Activated naive CD4-positive, alpha-beta T cell treated with anti-CD3 and anti-CD28 coated beads for 36 hours (primary cell): ENCODE measurements at places on chromosomes 11 and 22. TPM values are rescaled to one million over a fixed set of nuclear protein-coding genes. Genes with fewer than 3 reads are reported as not detected.
A peak's percentile ranks its signal among the peaks of the same experiment; 100 is the strongest.

DNA sequence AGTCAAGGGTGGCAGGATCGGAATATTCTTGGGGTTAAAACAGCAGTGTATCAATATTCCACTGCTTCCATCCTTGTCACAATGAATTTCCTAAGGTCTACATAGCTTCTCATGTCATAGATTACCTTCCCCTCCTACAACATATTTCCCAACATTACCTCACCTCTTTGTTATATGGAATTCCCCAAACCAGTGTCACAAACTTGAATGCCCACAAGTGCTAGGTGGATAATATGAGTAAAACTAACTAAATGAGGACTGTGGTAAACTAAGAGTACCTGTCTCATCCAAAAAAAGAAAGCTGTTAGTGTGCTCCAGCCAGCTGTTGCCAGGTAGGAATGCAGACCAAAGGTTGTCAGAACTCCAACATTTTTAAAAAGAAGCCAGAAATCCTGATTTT lies 17.0 kb upstream of the NUCB2 start:
- H3K36me3 ChIP-seq, result no peaks in the 10 kb centered on the region
- no peaks in the 10 kb centered on the region for H3K27me3 ChIP-seq
- DNase-seq, result no peak
- peaks cover 21% of the 10 kb centered on the region for H3K4me1 ChIP-seq
- H3K4me3 ChIP-seq, result no peak overlapping the region

- no peak overlapping the region for H3K4me3 ChIP-seq
- H3K27me3 ChIP-seq, result no peaks in the 10 kb centered on the region
- DNase-seq, result no peak
- peaks cover 81% of the 10 kb centered on the region for H3K4me1 ChIP-seq
- no peak overlapping the region for H3K27ac ChIP-seq
- H3K36me3 ChIP-seq, result peaks cover 24% of the 10 kb centered on the region
These were observed 163.1 kb downstream of the MAML2 start for GRCh38 chr11:96179905-96180304.

- no peak overlapping the region for H3K27ac ChIP-seq
- no peaks in the 10 kb centered on the region for H3K36me3 ChIP-seq
- peaks cover 4% of the 10 kb centered on the region for H3K27me3 ChIP-seq
- DNase-seq, result no peak
These were observed 369.4 kb upstream of the ISX start for GRCh38 chr22:34696557-34696956.

Gene CYP2D6
- 1.4 TPM for total RNA-seq

Gene SNX32
- total RNA-seq, result 2.0 TPM

- peaks cover 69% of the 10 kb centered on the region for H3K4me1 ChIP-seq
- peaks cover 26% of the 10 kb centered on the region for H3K36me3 ChIP-seq
- H3K27me3 ChIP-seq, result no peaks in the 10 kb centered on the region
- H3K27ac ChIP-seq, result no peak overlapping the region
- no peak overlapping the region for H3K4me3 ChIP-seq
- no peak for DNase-seq
These were observed 15.6 kb downstream of the SREBF2 start for GRCh38 chr22:41848468-41848867.

- DNase-seq, result peak; percentile 70
- H3K4me3 ChIP-seq, result no peak overlapping the region
- no peak overlapping the region for H3K27ac ChIP-seq
These were observed 5.4 kb upstream of the TXN2 start for GRCh38 chr22:36486619-36487384.

Gene CNGA4
- total RNA-seq, result 0.12 TPM

DNA sequence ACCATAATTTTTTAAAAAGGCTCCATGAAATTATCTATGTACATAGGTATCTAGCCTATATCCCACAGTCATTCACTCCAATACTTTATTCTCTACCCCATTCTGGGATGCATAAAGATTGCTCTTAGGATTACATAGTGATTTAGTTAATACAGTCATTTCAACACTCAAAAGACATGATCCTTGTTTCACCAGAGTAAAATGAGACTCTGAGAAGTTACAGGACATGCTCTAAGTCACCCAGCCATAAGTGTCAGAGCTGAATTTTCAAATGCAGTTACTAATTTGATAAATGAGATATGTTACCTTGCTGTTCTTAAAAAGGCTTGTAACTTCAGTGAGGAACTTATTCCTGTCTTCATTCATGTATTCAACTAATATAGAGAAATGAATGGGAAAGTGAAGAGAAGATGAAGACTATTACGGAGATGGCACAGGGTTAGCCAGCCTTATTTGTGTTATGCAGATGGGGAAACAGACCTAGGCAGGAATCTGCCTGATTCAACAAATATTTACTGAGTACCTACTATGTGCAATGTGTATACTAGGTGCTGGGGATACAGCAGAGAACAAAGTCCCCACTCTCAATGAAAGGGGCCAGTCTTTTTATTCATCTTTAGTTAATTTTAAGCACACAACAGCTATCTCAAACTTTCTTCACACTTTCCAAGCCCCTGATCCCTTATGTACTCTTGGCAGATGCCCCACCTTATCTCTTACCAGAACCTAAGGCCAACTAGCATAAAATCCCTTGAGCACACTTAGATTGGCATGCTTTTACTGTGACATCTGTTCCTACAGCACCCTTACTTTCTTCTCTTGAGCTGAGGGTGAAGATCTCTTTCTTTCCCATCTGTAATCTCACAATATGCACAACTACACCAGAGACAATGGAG lies 21.6 kb downstream of the MAPK1 start:
- peaks cover 50% of the 10 kb centered on the region for H3K4me1 ChIP-seq
- no peak overlapping the region for H3K27ac ChIP-seq
- H3K4me3 ChIP-seq, result no peak overlapping the region

DNA sequence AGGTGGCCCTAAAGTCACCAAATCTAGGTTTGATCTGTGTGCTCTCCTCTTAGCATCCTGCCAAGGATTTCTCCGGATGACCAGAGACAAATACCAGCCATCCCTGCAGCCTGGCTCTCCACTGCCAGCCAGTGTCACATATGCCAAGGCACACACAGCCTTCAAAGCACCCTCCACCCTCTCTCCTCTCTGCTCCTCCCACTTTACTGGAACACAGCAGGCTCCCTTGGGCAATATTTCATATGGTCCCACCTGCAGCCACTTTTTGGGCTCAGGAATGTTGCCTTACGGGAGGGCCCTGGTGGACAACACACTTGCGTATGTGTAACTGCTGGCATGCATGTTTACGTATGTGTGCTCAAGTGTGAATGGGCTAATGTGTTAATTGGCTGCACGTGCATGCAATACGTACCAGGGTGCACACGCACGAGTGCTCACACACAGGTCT lies 183.9 kb downstream of the CEP164 start:
- no peaks in the 10 kb centered on the region for H3K4me1 ChIP-seq
- no peaks in the 10 kb centered on the region for H3K27me3 ChIP-seq
- DNase-seq, result no peak
- no peak overlapping the region for H3K4me3 ChIP-seq
- no peak overlapping the region for H3K27ac ChIP-seq

DNA sequence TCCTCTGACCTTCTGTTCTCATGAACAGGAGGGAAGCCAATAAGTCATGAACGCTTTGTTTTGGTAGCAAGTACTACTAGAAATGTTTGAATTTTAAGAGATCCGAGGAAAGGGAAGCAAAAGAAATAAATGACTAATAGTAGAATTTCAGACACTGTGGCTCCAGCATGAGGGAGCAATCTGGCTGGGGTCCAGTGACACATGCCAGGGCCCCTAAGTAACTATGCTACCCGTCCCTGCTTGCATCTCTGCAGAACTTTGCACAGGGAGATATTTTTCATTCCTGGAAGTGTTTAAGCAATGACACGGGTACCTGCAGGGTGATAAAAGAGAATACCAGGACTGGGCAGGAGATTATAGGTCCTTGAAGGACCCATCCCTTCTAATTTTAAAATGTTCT lies 7.3 kb upstream of the ADAMTS8 start:
- H3K36me3 ChIP-seq, result no peaks in the 10 kb centered on the region
- H3K4me1 ChIP-seq, result peaks cover 9% of the 10 kb centered on the region
- no peak for DNase-seq
- H3K27me3 ChIP-seq, result peaks cover under 1% of the 10 kb centered on the region
- no peak overlapping the region for H3K4me3 ChIP-seq
- no peak overlapping the region for H3K27ac ChIP-seq

GRCh38 chr11:66317723-66318599 lies 1.1 kb upstream of the CD248 start:
- peak overlapping the region; percentile 53 for H3K4me3 ChIP-seq
- H3K27ac ChIP-seq, result peak overlapping the region; percentile 93
- peaks cover 66% of the 10 kb centered on the region for H3K4me1 ChIP-seq
- peak; percentile 71 for DNase-seq

- DNase-seq, result no peak
- H3K36me3 ChIP-seq, result no peaks in the 10 kb centered on the region
- peaks cover 23% of the 10 kb centered on the region for H3K4me1 ChIP-seq
- H3K27me3 ChIP-seq, result no peaks in the 10 kb centered on the region
- no peak overlapping the region for H3K27ac ChIP-seq
- no peak overlapping the region for H3K4me3 ChIP-seq
These were observed 3.3 kb downstream of the CAPN5 start for GRCh38 chr11:77069969-77070582.

DNA sequence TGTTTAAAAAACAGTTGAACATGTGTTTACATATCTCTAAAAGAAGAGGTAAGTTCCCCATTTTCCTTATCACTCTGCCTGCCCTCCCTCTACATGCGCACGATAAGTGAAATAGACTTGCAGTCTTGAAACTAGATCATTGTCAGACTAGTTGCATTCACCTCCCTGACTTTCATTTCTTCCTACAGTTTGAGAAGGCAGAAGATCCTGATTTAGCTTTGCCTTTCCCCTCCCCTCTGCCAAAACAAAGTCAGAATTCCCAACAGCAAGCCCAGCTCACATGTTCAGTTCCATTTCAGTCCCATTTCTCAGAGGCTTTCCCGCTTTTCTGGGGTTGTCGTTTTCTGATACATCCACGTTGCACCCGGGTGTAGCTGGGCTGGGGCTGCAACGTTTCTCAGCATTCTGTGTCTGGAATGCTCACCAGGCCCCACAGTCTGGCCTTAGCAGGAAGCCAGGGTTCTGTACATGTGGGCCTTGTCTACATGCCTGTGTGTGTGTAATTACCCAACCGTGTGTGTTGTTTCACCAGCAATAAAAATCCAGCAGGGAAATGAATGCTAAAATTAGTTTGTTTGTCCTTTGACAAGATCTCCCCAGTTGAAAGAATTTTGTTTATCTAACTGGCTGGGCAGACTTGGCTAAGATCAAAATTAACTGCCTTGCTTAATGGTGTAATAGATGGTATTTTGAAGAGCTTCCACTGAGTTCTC lies 179.2 kb downstream of the DBX1 start:
- H3K4me3 ChIP-seq, result no peak overlapping the region
- no peak for DNase-seq
- no peak overlapping the region for H3K27ac ChIP-seq
- peaks cover 12% of the 10 kb centered on the region for H3K4me1 ChIP-seq

- DNase-seq, result no peak
- no peak overlapping the region for H3K4me3 ChIP-seq
- no peak overlapping the region for H3K27ac ChIP-seq
- no peaks in the 10 kb centered on the region for H3K4me1 ChIP-seq
These were observed 10.9 kb downstream of the RAB38 start for GRCh38 chr11:88164320-88164719.

GRCh38 chr22:44543362-44543761 lies 45.3 kb upstream of the RTL6 start:
- H3K27me3 ChIP-seq, result peaks cover 21% of the 10 kb centered on the region
- no peak overlapping the region for H3K4me3 ChIP-seq
- no peak for DNase-seq
- no peaks in the 10 kb centered on the region for H3K4me1 ChIP-seq

GRCh38 chr11:110991661-110992355 lies 253.7 kb upstream of the POU2AF2 start:
- no peak overlapping the region for H3K27ac ChIP-seq
- DNase-seq, result no peak
- H3K36me3 ChIP-seq, result no peaks in the 10 kb centered on the region
- H3K4me1 ChIP-seq, result no peaks in the 10 kb centered on the region
- no peak overlapping the region for H3K4me3 ChIP-seq

Gene MCM5
- total RNA-seq, result 301 TPM

- H3K27ac ChIP-seq, result peak overlapping the region; percentile 28
- no peaks in the 10 kb centered on the region for H3K36me3 ChIP-seq
- H3K4me3 ChIP-seq, result no peak overlapping the region
- peaks cover 8% of the 10 kb centered on the region for H3K27me3 ChIP-seq
These were observed 52.9 kb upstream of the RTL6 start for GRCh38 chr22:44550711-44551491.

GRCh38 chr11:84558085-84558905 lies 1068.8 kb downstream of the DLG2 start:
- H3K27me3 ChIP-seq, result no peaks in the 10 kb centered on the region
- no peaks in the 10 kb centered on the region for H3K36me3 ChIP-seq
- peak; percentile 35 for DNase-seq
- H3K4me3 ChIP-seq, result no peak overlapping the region
- H3K4me1 ChIP-seq, result no peaks in the 10 kb centered on the region

- no peaks in the 10 kb centered on the region for H3K36me3 ChIP-seq
- H3K4me3 ChIP-seq, result no peak overlapping the region
- H3K27ac ChIP-seq, result no peak overlapping the region
- no peak for DNase-seq
- H3K4me1 ChIP-seq, result no peaks in the 10 kb centered on the region
These were observed 26.6 kb downstream of the LDLRAD3 start for GRCh38 chr11:35970445-35970844.

GRCh38 chr11:121696177-121696871 lies 243.6 kb upstream of the SORL1-AS1 start:
- no peaks in the 10 kb centered on the region for H3K4me1 ChIP-seq
- H3K36me3 ChIP-seq, result no peaks in the 10 kb centered on the region
- no peak overlapping the region for H3K27ac ChIP-seq

Gene NUDT8
- total RNA-seq, result 30.4 TPM

GRCh38 chr11:118229274-118229847 lies 4.5 kb upstream of the JAML start:
- H3K27ac ChIP-seq, result peak overlapping the region; percentile 89
- H3K4me3 ChIP-seq, result peak overlapping the region; percentile 17
- peak; percentile 1 for DNase-seq
- H3K27me3 ChIP-seq, result no peaks in the 10 kb centered on the region
- H3K36me3 ChIP-seq, result peaks cover 58% of the 10 kb centered on the region
- peaks cover 33% of the 10 kb centered on the region for H3K4me1 ChIP-seq

Gene MPZL2
- 25.3 TPM for total RNA-seq

GRCh38 chr11:36361901-36362391 lies 65.9 kb downstream of the PRR5L start:
- H3K4me1 ChIP-seq, result peaks cover 12% of the 10 kb centered on the region
- H3K27ac ChIP-seq, result no peak overlapping the region
- peaks cover 45% of the 10 kb centered on the region for H3K27me3 ChIP-seq
- H3K4me3 ChIP-seq, result no peak overlapping the region
- DNase-seq, result no peak
- no peaks in the 10 kb centered on the region for H3K36me3 ChIP-seq

Gene CNTF
- 0.77 TPM for total RNA-seq

- H3K4me1 ChIP-seq, result peaks cover 9% of the 10 kb centered on the region
- DNase-seq, result no peak
- H3K36me3 ChIP-seq, result no peaks in the 10 kb centered on the region
- H3K4me3 ChIP-seq, result no peak overlapping the region
These were observed 114.5 kb downstream of the NAT10 start for GRCh38 chr11:34219941-34220370.
